Pulmonary artery endothelial cell (primary cell): ENCODE measurements at places on chromosomes 1 and 21. TPM values are rescaled to one million over a fixed set of nuclear protein-coding genes. Genes with fewer than 3 reads are reported as not detected.

The CATSPERE gene
- 0.46 and 0.78 TPM in 2 replicates for total RNA-seq

The LCE2A gene
- total RNA-seq: not detected in 2 replicates

The SPAG17 gene
- total RNA-seq: not detected in 2 replicates

The LSM10 gene
- total RNA-seq: 12.3 and 13.6 TPM in 2 replicates

The MYBPH gene
- not detected in 2 replicates for total RNA-seq

The LINGO4 gene
- not detected in 2 replicates for total RNA-seq

DNA sequence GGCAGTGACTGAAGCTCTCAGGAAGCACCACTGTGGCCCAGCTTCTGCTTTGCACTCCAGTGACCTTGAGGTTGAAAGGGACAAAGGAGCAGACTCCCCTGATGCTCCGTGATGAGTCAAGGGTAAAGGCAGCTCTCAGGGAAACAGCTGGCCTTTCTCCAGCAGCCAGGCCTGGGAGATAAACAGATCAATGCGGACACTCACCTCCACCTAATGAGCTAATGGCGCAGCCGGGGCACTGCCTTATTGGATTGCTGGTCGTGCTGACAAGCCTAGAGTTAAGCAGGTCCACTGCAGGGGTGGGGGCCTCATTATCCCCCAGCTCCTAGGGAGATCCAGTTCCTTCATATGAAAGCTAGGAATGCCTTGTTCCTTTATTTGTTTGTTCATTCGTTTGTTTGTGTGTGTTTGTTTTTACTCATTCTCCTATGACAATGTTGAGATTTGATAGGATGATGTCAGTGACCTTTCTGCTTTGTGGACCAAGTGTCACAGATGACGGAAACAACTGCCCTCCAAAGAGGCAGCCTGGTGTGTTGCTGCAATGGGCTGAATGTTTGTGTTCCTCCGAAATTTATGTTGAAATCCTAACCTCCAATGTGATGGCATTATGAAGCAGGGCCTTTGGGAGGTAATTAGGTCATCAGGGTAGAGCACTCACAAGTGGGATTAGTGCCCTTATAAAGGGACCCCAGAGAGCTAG, 141.4 kb upstream of the BEND5 start:
- no peak for DNase-seq

DNA sequence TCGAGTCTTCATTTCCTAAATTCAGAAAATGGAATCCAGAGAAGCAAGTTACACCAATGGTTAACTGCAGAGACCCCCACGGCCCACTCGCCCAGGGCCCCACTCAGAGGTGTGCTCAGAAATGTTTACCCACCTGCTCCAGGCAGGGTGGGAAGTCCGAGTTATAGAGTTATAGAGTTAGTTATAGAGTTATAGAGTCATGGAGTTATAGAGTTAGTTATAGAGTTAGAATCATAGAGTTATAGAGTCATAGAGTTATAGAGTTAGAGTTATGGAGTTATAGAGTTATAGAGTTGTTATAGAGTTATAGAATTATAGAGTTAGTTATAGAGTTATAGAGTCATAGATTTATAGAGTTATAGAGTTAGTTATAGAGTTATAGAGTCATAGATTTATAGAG, 31.7 kb downstream of the UBASH3A start:
- no peak for DNase-seq

DNA sequence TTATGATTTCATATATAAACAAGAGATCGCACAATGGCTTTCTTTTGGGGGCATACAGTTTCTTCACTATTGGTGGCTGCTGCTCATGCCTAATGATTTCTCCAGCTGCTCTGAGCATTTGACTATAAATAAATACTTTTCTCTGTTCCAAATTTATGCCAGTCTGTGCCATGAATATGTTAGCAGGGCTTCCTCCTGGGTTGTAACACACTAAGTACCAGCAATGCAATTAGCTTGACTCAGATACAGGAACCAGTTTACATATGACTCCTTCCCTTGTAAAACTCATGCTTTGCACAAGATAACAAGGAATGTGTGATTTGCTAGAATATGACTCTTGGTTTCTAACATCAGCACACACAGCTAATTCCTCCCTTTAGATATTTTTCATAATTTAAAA, 1629.7 kb downstream of the NCAM2 start:
- no peak for DNase-seq

GRCh38 chr1:176364236-176364905, 98.6 kb upstream of the PAPPA2 start:
- DNase-seq: no peak
